Left lung (tissue), 14 donors: ENCODE measurements at places on chromosomes 5 and 9. TPM values are rescaled to one million over a fixed set of nuclear protein-coding genes. Genes with fewer than 3 reads are reported as not detected.

DNA sequence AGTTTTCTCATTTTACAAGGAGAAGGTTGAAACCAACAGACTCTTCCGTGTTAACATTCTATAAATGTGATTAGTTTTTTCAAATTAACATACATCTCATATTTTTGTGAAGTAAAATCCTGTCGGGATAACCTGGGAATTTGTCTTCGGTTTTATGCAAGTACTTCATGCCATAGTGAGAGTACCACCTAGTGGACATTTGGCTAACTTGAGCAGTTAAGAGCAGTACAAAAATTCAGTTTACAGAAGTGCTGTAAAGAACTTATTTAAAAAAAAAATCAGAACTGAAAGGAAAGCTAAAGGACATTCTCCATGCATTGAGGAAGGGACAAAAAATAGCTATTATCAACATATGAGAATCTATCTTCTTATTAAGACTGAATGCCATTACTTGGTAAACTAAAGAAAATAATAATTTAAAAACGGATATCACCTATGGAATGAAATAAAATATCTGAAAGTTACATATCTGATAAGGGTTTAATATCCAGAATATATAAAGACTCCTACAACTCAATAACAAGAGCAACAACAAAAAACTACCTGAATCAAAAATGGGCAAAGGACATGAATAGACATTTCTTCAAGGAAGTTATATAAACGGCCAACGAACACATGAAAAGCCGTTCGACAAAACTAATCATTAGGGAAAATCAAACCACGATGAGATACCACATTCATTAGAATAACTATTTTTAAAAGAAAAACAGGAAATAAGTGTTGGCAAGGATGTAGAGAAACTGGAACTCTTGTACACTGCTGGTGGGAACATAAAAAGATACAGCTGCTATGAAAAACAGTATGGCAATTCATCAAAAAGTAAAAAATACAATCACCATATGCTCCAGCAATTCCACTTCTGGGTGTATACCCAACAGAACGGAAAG, 117.0 kb upstream of the GNA14 start:
- no peaks in the 10 kb centered on the region for H3K36me3 ChIP-seq
- no peaks in the 10 kb centered on the region for H3K27me3 ChIP-seq
- no peak for DNase-seq

GRCh38 chr9:120740132-120740531, 25.9 kb upstream of the MEGF9 start:
- H3K4me1 ChIP-seq: no peaks in the 10 kb centered on the region
- DNase-seq: no peak
- no peak overlapping the region for H3K4me3 ChIP-seq
- peak overlapping the region; percentile 33 for H3K27ac ChIP-seq

DNA sequence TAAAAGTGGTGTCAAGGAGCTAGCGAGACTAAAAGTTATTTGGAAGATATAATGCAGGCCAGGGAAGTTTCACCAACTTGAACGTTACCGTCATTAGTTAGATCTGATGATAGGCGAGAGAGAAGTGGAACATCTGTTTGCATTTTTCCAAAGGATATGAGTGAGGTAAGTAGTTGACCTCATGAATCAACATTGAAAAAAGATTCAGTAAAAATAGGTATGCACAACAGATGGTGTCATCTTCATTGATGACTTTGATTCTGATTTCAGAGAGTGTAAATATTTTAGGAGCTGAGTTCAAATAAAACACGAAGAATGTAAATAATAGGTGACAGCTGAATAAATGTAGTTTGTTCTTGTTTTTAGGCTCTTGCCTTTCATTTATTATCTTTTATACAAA, 998.9 kb upstream of the CDH6 start:
- H3K27ac ChIP-seq: no peak overlapping the region
- no peaks in the 10 kb centered on the region for H3K36me3 ChIP-seq
- no peak overlapping the region for H3K4me3 ChIP-seq

- no peaks in the 10 kb centered on the region for H3K4me1 ChIP-seq
- H3K4me3 ChIP-seq: no peak overlapping the region
- H3K27ac ChIP-seq: no peak overlapping the region
- no peaks in the 10 kb centered on the region for H3K36me3 ChIP-seq
- no peak for DNase-seq
Observed at GRCh38 chr5:4698596-4698995, 441.5 kb upstream of the ADAMTS16 start.

- H3K27ac ChIP-seq: no peak overlapping the region
- no peak for DNase-seq
- H3K36me3 ChIP-seq: no peaks in the 10 kb centered on the region
- peaks cover 3% of the 10 kb centered on the region for H3K27me3 ChIP-seq
- no peaks in the 10 kb centered on the region for H3K4me1 ChIP-seq
Observed at GRCh38 chr9:21381448-21382339, 3.5 kb downstream of the IFNA2 start.

DNA sequence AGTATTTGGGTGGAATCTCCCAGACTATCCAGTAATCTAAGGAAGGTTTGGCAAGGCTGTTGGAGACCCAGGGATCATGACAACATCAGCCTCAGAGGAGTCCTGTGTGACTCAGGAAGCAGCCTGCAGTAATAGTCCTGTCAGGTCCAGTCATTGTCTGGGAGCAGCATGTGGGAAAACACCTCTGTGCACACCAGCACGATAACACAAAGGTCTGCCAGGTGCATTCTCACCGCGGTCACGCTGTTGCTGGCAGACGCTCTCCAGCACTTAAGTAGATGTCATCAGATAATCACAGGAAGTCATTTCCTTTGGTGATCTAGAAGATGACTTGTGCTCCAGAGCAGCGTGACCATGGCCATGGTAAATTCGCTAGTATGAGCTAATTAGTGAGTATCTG, 99.2 kb upstream of the IQGAP2 start:
- no peaks in the 10 kb centered on the region for H3K27me3 ChIP-seq
- no peak overlapping the region for H3K27ac ChIP-seq
- H3K4me3 ChIP-seq: no peak overlapping the region
- H3K4me1 ChIP-seq: no peaks in the 10 kb centered on the region
- H3K36me3 ChIP-seq: no peaks in the 10 kb centered on the region
- DNase-seq: no peak

DNA sequence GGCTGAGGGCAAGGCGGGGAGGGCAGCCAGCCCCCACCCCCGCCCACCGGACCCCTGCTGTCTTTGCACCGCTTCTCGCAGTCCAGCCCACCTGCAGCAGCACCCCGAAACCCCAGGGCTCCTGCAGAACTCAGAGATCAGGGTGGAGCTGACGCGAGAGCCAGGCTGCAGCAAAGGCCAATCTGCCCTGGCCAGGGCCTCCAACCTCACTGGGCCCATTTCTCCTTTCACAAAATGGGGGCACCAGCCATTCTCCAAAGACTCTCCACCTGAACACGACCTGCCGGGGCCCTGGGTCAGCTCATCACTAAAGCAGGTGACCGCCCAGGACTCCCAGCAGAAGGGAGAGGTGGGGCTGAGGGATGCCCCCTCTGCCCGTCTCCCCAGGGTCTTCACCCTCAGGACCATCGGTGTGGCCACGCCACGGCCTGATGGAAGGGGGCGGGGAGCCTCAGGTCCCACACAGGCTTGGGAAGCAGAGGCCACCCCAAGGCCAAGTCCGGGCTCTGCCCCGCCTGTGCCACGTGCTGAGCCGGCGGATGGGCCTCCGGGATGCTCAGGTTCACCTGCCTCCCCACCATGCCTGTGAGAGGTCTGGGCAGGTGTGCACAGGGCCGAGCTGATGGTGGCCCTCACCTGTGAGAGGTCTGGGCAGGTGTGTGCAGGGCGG, 13.1 kb downstream of the NACC2 start:
- no peaks in the 10 kb centered on the region for H3K36me3 ChIP-seq
- DNase-seq: no peak
- H3K27me3 ChIP-seq: no peaks in the 10 kb centered on the region
- no peak overlapping the region for H3K4me3 ChIP-seq

DNA sequence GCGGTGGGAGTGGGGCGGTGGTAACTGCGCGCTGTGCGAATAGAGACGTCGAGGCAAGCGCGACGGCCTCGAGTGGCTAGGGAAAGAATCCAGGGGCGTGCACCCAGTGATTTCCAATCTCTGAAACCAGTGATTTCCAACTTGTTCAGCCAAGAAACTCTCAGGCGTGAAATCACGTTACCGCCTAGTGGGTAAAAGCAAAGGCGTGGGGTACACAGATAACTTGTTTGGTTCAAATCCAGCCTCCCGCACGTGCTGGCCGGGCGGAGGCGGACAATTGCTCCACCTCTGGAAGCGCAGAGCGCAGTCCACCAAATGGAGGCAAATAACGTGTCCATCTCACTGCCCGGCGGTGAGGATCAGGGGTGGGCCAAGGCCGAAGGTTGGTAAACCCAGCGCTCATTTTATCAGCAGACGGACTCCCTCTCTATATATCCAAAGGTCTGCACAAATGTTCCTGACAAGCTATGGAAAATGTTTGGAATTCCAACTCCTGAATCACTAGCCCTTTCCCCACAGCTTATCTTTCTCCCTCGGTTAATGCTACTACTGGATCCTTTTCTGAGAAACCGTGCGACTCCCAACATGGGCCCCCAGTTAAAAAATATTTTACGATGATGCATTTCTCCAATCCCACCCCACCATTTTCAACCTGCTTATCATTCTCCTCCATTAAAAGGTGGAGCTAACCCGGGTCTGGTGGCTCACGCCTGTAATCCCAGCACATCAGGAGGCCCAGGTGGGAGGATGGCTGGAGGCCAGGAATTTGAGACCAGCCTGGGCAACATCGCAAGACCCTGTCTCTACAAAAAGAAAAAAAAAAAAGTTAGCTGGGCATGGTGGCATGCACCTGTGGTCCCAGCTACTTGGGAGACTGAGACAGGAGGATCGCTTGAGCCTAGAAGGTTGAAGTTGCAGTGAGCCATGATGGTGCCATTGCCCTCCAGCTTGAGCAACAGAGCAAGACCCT, 950 bp upstream of the FNBP1 start:
- H3K4me1 ChIP-seq: peaks cover 63% of the 10 kb centered on the region
- H3K27me3 ChIP-seq: no peaks in the 10 kb centered on the region
- no peaks in the 10 kb centered on the region for H3K36me3 ChIP-seq
- no peak for DNase-seq
- H3K4me3 ChIP-seq: peak overlapping the region; percentile 67
- peak overlapping the region; percentile 93 for H3K27ac ChIP-seq

DNA sequence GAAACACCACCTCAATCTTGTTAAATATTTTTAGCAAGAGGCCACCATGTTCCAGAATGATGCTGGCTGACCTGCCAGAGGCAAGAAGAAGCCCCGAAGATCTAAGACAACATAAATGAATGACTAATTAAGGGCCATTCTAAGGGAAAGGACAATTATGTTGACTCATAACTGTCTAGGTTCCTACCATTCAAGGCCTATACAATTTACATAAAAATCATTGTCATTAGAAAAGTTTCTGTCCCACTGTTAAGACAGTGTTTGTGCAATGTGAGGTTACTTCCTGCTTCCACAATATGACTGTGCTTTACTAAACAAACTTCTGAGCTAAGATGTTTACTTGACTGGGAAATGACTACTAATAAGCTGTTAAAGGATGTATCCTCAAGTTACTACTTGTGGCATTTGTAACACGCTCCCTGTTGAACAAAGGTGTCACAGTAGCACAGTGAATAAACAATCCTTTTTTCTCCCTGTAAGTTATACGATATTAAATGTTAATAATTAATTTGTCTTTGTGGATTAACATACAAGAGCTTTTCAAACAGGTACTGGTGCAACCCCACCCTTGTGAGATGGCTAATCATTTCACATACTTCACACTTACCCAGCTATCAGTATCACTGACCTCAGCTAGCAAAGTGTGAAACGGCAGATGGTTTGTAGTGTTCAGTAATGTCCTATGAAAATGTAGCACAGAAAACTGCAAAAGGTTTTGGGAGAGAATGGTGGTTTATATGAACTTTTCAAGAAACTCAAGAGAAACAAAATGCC, 195.8 kb downstream of the EFNA5 start:
- DNase-seq: no peak
- no peaks in the 10 kb centered on the region for H3K27me3 ChIP-seq
- peak overlapping the region; percentile 73 for H3K27ac ChIP-seq
- no peak overlapping the region for H3K4me3 ChIP-seq
- no peaks in the 10 kb centered on the region for H3K4me1 ChIP-seq
- no peaks in the 10 kb centered on the region for H3K36me3 ChIP-seq

GRCh38 chr9:107467416-107467815, 22.2 kb downstream of the KLF4 start:
- DNase-seq: no peak
- peaks cover 43% of the 10 kb centered on the region for H3K27me3 ChIP-seq
- no peaks in the 10 kb centered on the region for H3K36me3 ChIP-seq

DNA sequence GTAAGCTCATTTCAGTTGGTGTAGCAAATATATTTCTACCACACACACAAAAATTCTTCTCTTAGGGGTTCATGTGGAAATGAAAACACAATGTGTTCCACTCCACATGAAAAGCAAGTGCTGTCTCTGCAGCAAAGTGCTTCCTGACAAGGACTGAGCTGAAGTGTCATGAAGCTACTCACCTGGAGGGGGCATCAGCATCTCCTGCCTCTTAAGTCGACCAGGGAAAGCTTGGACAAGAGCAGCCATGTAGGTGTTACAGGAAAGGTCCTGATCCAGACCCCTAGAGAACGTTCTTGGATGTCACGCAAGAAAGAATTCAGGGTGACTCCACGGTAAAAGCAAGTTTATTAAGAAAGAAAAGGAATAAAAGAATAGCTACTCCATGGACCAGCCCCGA, 62.8 kb downstream of the SV2C start:
- no peak overlapping the region for H3K27ac ChIP-seq
- DNase-seq: no peak
- no peak overlapping the region for H3K4me3 ChIP-seq
- H3K4me1 ChIP-seq: no peaks in the 10 kb centered on the region
- H3K27me3 ChIP-seq: no peaks in the 10 kb centered on the region

- no peaks in the 10 kb centered on the region for H3K4me1 ChIP-seq
- H3K4me3 ChIP-seq: no peak overlapping the region
- DNase-seq: no peak
- H3K27me3 ChIP-seq: peaks cover 48% of the 10 kb centered on the region
Observed at GRCh38 chr9:1018121-1018520, 32.0 kb upstream of the DMRT2 start.

DNA sequence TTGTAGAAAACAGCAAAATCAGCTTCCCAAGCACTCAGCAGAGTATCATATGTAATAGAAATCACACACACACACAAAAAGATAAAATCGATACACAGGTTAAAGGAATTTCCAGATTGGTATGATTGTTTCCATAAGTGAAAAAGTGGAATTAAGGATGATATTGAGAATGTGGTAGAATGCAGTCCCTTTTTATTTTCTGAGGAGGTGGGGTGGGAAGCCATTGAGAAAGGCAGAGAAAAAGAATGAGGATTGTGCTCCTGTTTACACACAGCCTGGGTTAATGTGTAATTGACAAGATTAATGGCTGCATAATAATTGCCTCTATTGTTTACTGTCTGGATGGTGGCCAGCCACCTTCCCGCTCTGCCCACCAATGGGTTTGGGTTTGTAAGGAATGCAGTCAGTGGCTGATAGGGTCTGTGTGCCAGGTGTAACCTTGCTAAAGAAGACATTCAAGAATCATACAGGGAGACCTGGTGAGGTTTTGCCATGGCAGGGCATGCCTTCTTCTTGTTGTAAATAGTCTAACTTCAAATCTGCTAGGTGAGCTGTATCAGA, 177.2 kb upstream of the MAP3K1 start:
- no peaks in the 10 kb centered on the region for H3K27me3 ChIP-seq
- H3K4me3 ChIP-seq: no peak overlapping the region
- DNase-seq: no peak
- no peak overlapping the region for H3K27ac ChIP-seq

The HBEGF gene
- total RNA-seq: 18.1 TPM

The SCGB3A2 gene
- 76.6 TPM for total RNA-seq

The PCDHGC3 gene
- 65.4 TPM for total RNA-seq

The MRPL36 gene
- 38.4 TPM for total RNA-seq

The LMX1B gene
- total RNA-seq: not detected

The DPYSL3 gene
- total RNA-seq: 77.5 TPM

The TNFSF15 gene
- 11.5 TPM for total RNA-seq
